ENCODE measurements at places on chromosomes 3 and 15.
A peak's percentile ranks its signal among the peaks of the same experiment; 100 is the strongest.

DNA sequence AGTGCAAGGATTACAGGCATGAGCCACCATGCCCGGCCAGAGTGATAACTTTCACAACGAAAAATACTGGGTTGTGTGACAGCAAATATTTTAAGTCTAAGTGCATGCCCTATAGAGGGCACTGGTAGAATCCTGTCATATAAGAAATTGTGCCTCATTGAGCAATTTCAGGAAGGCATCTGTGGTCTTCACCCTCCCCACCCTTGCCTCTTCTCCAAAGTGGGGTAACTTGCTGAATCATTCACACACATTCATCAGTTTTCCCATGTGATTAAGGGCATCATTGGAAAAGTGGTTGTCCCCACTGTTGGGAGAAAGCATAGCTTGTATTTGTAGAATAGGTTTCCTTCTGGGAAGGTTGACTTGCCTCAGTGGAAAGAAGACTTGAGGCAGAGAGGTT is 9.2 kb downstream of the MITF start:
- no peak for DNase-seq

DNA sequence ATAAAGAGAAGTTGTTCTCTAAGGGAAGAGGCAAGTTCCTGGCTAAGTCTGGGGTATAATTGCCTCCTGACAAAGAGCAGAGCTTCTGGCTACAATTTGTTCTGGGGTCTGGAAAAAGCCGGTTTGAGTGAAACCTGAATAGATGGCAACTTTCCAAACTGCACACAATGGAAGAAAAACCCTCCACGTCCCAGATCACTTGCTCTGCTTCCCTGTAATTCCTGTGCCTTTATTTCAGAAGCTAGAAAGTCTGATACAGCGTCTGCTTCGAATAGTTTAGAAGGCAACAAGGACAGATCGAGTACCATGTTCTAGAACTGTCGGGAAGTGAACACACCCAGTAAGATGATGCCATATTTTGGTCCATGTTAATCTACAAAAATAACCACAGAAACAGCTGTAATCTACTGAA is 1.6 kb upstream of the WDR82 start:
- no peak for DNase-seq

DNA sequence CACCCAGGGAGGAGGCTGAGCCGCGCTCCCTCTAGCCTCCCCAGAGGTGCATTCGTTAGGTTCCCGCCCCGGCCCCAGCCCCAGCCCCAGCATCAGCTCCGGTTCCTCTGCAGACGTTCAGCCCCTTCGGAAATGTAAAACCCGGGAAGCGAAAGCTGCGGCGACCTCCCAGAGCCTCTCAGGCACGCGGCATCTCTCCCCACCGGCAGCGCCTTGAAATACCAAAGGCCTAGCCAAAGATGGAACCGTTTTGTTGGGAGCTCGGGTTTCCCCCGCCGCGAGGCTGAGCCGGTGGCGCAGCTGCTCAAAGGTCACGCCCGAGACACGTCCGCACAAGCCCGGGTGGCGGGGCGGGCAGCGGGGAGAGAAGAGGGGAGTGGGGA is 77.8 kb upstream of the HES1 start:
- no peak for DNase-seq

GRCh38 chr3:23153436-23153835 is 49.7 kb upstream of the UBE2E2 start:
- DNase-seq = no peak

DNA sequence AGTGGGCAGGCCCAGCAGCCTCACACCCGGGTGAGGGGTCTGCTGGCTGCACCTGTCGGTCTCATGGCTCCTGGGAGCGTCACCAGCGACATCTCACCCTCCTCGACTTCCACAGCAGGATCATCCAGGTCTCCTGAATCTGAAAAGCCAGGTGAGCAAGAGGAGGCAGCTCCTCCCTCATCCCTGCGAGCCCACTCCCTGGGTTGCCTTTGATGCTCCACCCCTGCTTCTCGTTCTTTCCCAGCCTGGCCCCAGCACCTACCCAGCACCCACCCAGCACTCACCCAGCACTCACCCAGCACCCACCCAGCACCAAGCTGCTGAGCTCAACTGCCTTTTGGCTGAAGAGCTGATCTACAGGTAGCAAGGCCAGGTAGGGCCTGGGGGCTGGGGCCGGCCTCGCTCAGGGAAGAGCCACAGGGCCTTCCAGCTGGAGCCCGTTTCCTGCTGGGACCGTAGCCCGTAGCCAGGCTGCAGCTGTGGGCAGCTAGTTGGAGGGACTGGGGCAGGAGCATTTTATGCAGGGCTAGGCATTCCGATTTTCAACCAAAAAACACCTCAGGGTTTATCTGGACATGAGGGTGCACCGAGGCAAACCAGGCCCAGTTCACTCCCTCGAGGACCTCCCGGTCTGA is at the start of gene H1-8:
TSS of gene H1-8 (plus strand) at position 20 of the 635 bp plus-strand sequence. CDS start at position 64, 44 bp downstream.
- no peak for DNase-seq

DNA sequence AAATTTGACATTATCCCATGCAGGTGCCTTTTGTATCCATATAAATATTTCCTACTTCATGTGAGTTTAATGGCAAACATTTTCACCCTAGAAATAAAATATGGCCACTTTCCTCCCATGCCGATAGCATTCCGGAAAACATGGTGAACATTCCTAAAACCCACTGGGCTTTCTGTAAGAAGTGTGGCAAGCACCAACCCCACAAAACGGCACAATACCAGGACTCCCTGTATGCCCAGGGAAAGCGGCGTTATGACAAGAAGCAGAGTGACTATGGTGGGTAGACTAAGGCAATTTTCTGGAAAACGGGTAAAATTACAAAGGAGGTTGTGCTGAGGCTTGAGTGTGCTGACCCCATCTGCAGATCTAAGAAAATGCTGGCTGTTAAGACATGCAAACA is 7.6 kb downstream of the ANXA2 start:
- no peak for DNase-seq

GRCh38 chr3:168517249-168518071 is 421.7 kb upstream of the GOLIM4 start:
- DNase-seq = no peak

DNA sequence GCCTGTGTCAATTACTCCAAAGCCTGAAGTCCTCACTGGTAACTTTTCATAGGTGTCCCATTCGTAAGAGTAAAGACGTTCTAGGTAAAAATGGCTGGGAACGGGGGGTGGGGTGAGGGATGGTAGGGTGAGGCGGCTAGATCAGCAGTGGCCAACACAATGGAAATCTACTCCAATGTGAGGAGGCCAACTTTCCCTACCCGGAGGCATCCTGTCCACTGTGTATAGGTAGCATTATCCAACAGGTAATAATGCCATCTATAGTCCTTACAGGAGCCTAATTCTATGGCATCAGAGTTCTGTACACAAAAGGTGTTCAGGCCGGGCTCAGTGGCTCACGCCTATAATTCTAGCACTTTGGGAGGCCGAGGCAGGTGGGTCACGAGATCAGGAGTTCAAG is 29.1 kb downstream of the HDC start:
- DNase-seq = no peak

GRCh38 chr3:53707222-53707621 is 139.0 kb downstream of the CHDH start:
- no peak for DNase-seq

DNA sequence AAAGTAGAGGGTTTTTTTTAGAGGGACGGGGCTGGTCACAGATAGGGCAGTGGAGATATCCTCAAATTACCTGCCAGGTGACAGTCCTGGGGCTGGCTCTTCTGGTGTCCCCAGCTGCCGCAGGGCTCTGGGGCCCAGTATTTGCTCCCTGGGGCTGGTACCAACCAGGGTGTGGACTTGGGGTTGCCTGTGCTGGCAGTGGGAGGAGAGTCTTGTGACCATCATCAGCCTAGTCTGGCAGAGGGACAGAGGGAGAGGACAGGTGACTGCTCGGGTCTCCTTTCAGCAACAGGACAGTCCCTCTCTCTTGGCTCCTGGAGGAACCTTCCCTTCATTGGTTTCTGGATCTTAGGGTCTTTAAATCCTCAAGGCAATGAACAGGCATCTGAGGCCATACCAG is 7.9 kb upstream of the RPP14 start:
- no peak for DNase-seq

DNA sequence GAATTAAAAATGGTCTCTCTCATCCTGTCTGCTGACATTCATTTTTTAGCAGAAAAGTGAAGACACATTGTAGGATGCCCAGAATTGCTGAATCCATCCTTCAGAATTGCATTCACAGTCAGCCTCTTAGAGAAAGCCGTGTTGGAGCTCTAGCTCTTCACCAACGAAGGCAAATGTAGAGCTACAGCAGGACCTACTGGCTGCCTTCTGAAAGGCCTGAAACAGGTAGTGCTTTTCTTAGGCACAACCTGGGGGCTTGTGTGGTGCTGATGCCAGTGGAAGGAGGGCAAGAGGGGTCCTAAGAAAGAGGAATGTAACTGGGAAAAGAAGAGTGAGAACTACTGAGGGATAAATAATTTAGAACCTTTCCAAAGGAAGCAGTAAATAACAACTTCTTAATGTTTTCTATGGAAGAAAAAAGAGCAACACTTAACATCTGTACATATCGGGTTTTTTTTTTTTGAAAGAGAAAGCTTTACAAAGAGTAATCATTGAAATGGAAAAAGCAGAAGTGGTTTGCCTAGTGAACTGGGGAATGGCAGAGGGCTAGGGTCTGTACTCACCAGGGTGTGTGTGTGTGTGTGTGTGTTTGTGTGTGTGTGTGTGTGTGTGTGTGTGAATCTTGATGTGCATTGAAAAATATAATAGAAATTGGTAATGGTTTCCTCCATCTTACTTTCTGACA is 297.8 kb downstream of the SATB1 start:
- no peak for DNase-seq

DNA sequence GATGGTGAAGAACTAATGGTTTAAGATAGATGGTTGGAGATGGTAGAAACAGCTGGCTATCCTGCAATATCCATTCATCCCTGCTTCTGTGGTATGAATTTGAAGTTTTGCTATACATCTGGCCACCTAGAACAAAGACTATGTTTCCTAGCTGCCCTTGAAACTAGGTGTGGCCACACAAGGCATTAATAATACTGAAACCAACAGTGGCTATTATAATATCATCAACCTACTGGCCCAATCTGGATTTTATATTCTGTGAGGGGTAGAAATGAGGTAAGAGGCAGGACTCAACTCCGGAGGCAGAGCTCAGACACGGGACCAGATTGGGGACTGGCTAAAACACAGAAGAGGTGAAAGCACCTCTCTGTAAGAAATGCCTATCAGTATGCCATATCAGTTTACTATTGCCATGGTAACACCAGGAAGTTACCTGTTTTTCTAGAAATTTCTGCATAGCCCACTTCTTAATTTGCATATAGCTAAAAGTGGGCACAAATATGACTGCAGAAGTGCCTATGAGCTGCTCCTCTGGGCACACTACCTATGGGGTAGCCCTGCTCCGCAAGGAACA is 8.4 kb downstream of the IFT80 start:
- no peak for DNase-seq

DNA sequence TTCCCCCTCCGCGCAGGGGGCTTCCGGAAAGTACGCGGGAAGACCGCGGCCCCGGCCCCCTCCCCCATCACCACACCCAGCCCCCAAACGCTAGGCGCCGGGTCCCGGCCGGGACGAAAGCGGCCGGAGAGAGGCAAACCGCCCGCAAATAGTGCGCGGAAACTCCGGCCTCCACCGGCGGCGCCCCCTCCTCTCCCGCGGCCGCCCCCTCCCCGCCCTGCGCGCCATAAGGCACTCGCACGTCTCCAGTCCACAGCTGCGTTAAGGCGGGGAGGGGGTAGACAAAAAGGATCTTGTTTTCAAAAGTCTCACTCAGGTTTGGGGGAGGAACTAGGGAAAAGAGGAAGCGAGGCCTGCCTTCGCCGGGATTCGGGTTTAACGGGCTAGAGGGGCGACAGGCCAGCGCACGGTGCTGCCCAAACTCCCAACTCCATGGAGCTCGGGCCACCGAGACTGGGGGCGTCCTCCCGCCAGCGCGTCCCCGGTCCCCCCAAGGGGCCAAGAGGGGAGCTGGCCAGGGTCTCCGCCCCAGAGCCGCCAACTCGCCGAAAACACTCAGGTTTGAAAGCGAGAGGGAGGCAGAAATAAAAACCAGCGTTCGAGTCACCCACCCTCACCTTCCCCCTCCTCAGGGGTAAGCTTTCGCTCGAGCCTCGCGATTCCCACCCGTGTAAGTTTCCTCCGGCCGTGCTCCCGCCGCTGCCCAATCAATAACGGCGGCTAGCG is 1.8 kb downstream of the ANP32A start:
- peak; percentile 24 for DNase-seq

GRCh38 chr3:40623567-40623966 is 98.8 kb downstream of the ZNF621 start:
- DNase-seq = no peak

DNA sequence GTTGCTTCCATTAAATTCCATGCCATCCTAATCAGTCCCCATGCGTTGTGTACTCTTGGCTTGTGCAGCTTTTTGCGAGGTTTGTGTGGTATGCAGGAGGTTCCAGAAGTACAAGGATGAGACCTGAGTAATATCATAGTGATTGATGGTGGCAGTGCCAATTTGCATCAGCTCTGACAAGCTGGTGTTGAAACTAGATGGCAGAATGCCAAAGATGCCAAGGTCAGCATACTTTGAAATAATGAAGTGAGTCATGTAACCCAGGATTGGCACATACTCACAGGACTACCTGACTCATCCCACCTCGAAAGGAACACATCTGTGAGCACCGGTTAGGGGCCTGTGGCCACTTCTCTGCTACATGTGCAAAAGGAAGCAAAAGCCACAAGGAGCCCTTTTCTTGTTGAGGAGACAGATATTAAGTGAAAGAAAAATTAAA is 14.3 kb downstream of the KAT2B start:
- peak; percentile 58 for DNase-seq

- no peak for DNase-seq
Observed at GRCh38 chr3:150302246-150302645, 105.9 kb upstream of the TSC22D2 start.

- DNase-seq = no peak
Observed at GRCh38 chr15:64311566-64311965, 44.4 kb downstream of the CSNK1G1 start.

DNA sequence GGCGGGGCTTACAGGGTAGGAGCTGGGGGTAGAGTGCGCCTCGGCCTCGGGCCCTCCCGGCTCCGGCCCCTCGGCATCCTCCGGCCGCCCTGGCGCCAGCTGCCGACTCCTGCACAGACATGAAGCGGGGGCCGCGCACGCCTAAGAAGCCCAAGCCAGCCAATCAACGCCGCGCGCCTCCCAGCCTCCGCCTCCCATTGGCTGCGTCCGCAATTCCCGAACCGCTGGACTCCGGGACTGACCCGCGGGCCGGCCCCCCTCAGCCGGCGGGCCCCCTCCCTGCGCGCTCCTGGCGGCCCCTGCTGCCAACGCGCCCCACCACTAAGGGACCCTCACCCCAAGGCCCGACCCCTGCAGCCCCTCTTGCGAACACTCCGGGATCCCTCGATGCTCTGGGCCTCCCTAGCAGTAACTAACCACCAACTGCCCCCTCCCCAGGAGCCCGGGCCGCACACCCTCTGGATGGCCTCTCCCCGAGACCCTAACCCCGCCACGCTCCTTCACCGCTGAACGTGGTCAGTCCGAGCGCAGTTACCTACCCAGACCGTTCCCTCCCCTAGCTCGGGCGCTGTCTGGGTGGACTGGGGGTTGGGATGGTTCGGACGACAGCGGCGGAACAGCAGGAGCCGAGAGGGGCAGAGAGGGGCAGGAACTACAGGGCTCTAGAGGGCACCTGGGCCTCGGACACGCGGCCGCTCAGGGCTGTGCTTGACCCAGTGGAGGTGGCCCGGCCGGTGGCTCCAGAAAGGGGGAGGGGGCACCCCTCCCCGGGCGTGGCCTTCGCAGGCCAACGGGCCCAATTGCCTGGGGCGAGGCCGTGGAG is 5.0 kb downstream of the GATA2 start:
- no peak for DNase-seq

GRCh38 chr3:49785565-49786356 is 581 bp downstream of the IP6K1 start:
- DNase-seq = no peak
